NCI-H526 treated with DMSO at 0.1 percent for 48 hours (cell line): ENCODE measurements at places on chromosomes 3 and 15.

GRCh38 chr15:56454836-56455235 lies 10.1 kb downstream of the MNS1 start:
- no peak for DNase-seq

- DNase-seq = no peak
Observed at GRCh38 chr3:15479400-15480224, 41.9 kb downstream of the COLQ start.

GRCh38 chr3:144112437-144112836 lies 140.8 kb downstream of the DIPK2A start:
- no peak for DNase-seq

DNA sequence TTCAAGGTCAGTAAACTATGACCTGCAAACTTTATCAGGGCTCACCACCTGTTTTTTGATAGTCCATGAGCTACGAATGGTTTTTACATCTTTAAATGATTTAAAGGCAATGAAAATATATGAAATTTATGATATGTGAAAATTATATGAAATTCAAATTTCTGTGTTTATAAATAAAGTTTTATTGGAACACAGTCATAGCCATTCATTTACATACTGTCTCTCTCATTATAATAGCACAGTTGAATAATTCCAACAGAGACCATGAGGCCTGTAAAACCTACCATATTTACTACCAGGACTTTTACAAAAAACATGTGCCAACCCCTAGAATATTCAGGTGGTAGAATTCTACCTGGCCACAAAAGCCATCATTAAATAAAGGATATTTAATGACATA lies 64.0 kb upstream of the XXYLT1 start:
- DNase-seq = no peak

DNA sequence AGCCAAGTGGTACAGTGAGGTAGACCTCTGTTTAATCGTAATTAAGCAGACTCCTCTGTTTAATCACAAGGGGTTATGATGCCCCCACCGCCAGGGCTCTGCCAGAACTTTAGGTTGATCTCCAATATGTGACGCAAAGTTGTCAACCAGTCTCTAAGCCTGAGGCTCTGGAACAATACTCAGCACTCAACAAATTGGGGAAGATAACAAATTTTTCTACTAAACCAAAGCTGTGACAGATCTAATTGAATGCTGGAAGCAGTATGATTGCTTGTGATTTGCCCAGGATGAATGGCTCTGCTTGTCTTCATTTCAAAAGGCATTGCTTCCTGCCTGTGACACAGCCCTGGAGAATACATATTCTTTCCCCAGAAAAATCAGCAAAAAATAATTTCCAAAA lies 57.1 kb downstream of the SNTN start:
- DNase-seq = no peak

GRCh38 chr3:12708584-12709192 lies 44.8 kb upstream of the RAF1 start:
- no peak for DNase-seq

GRCh38 chr3:42192334-42193200 lies 73.4 kb downstream of the CCK start:
- DNase-seq = peak; percentile 6

DNA sequence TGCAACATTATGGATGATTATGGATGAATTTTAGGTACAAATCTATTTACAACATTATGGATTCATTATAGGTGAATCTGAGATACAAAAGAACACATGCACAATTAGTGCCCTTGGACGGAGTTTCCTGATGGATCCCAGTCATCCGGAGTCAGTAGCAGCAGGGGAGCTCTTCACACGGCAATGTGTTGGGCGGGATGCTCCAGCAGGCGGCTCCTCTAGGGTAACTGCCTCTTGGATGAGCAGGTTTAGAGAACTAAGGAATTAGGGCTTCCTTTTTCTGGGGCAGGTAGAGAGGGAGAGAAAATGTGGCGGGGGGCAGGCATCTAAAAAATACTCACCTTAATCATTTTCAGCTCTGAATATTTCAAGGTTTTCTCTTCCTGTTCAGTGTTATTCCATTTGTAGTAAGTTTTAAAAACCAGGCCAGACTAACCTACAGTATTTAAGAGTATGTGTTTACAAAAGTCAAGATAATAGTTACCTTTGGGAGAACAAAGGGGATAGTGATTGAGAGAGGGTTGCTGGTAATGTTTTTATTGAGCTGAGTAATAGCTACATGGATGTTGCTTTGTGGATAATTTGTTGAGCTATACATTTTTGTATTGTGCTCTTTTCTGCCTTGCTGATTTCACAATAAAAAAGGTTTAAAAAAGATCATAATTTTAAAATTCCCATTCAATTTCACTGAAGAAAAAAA lies 27.4 kb upstream of the GOLM2 start:
- no peak for DNase-seq

DNA sequence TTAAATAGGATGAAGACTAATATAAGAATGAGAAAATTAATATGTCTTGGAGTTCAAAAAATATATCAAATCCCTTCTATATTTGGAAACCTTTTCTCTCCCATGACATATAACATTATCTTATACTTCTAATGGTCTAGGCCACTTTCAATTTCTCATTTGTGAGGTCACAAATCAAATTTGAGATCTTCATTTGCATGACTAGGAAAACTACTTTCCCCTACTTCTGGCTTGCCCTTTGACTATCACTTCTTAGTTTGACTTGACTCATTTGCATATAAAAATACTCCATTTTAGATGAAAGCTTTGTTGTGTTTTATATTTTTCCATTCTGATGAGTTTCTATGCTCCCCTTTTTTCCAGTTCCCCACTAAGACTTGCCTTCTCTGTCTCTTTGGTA lies 598.6 kb upstream of the TBL1XR1 start:
- DNase-seq = no peak

GRCh38 chr15:50993598-50993997 lies 85.1 kb downstream of the AP4E1 start:
- DNase-seq = no peak
